ENCODE measurements at places on chromosomes 6 and 20.

DNA sequence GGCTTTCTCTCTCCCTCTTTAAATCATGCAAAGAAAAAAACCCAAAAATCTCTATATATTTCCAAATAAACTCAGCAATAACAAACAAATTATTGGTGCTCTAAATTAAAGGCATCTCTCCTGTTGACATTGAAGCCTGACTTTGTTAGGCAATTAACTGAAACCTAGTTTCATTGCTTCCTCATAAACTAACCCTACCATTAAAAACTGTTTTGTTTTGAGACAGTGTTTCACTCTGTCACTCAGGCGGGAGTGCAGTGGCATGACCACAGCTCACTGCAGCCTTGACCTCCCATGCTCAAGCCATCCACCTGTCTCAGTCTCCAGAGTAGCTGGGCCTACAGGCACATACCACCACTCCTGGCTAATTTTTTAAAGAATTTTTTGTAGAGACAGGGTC is 34.9 kb downstream of the PIGU start:
- DNase-seq: no peak

- no peak for DNase-seq
Observed at GRCh38 chr20:11375335-11375734, 542.4 kb upstream of the BTBD3 start.

GRCh38 chr6:130681028-130681427 is 146.2 kb upstream of the SMLR1 start:
- DNase-seq: no peak

DNA sequence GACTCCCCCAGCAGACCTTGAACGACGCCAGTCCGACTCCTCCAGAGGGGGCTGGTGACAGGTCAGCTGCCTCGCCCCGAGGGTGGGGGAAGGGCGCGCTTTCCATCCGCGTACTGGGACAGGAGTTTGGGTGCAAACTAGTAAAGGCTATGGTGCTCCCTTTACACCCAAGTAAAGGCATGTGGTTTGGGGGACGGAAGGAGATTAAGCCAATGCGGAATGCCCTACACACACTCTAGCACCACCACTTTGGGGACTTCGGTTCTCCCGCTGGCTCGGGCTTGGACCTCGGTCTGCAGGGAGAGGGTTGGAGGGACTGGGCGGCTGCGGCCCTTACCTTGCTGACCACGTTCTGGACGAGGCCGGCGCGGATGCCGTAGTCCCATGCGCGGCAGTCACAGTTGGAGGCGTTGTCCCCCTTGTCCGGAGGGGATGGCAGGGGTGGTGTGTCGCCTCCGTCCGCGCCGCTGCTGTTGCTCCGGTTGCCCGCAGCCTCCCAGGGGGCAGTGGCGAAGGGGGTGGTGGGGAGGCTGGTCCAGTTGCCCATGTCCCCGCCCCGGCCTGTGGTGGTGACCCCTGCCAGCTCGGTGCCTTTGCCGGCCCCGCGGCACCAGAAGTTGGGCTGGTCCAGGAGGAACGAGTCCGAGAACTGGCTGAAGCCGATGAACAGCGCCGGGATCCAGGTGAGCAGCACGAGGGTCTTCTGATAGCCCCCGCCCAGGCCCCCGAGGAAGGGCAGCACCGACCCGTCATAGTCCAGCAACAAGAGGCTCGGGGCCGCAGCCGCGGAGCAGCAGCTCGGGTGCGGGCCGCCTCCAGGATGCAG is 1.1 kb downstream of the SLC22A23 start:
- no peak for DNase-seq

DNA sequence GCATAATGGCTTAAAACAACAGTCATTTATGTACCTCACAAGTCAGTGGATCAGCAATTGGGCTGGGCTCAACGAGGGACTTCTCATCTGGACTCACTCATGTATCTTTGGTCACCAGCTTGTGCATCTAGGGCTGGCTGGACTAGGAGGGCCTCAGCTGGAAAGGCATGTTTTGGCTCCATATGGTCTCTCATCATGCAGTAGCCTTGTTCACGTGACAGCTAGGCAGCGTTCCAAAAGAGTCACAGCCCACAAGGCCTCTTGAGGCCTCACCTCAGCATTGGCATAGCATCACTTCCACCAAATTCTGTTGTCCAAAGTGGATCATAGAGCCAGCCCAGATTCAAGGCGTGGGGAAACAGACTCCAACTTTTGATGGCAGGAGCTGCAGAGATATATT is 110.1 kb downstream of the MAFB start:
- no peak for DNase-seq

DNA sequence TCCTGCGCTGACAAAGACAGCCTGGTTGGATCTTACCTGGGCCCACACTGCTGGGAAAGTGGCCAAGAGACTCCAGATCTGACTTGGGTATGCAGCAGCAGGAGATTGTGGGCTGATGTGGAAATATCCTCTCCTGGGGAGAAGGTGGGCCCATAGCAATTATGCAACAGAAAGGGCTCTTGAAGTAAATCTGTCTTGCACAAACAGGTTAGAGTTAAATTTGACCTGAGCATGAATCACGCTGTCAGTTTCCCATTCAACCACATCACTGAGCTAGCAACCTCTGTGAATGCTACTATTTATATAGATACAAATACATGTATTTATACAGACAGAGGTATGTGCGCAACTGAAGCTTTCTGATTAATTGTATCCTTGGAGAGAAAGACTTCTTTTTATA is 28.3 kb upstream of the PDYN start:
- DNase-seq: no peak

GRCh38 chr6:37092923-37093727 is 76.8 kb upstream of the PIM1 start:
- no peak for DNase-seq

- no peak for DNase-seq
Observed at GRCh38 chr6:169140986-169141495, 112.6 kb downstream of the THBS2 start.

- DNase-seq: no peak
Observed at GRCh38 chr6:88558981-88559380, 392.8 kb upstream of the CNR1 start.

DNA sequence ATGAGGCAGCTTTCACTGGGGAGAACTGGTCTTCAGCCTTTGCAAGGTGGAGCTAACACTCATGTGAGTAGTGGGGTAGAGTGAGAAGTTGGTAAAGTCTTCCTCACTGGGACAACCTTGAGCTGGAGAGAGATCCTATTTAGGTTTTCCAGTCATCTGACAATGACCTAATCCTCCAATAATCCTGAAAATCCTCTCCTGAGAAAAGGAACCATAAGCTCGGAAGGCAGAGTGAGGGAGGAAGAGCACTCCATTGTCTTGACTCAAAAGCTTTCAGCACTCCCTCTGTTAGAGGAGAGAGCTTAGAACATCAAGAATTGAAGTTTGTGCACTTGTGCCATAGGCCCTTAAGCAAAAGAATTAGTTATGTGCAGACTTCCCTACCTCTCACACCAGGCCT is 77.8 kb downstream of the TRAM2 start:
- no peak for DNase-seq

GRCh38 chr20:4220756-4221155 is 205.4 kb upstream of the RNF24 start:
- DNase-seq: no peak

GRCh38 chr6:65259059-65259458 is 448.0 kb downstream of the EYS start:
- DNase-seq: no peak

- DNase-seq: no peak
Observed at GRCh38 chr20:62313460-62314338, 10.9 kb downstream of the ADRM1 start.

- no peak for DNase-seq
Observed at GRCh38 chr6:46102123-46102522, 27.7 kb upstream of the ENPP4 start.

DNA sequence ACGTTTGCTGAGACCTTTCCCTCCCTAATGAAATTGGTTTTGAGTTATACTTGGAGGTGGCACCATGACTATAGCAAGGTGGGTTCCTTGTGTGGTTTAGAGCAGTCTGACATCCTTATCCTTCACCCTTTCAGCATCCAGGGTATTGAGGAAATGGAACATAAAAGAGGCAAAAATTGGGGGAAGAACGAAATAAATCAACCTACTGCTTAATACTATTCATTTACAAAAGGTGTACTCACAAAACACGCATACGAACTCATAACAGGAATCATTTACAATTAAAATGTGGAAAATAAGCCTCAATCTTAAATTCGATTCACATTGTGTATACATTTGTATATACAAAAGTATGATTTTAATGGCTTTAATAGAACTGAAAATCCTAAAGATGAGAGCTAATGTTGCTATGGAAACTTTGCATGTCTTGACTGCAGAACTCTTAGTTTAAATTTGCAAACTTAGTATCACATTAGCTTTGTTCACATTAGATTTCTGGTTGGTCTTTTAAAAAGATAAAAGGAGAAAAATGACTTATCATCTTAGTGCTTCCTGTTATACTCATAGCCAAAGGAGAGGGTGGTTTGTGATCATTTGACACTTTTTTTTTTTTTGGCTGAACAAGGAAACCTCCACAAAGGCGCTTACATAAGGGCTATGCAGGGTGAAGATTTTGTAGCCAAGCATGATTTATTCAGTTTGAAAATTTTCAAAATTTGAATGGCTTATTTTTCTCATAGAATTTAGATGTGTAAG is 76.1 kb upstream of the ATXN1 start:
- DNase-seq: no peak

- no peak for DNase-seq
Observed at GRCh38 chr20:11912013-11912658, 5.6 kb upstream of the BTBD3 start.
